ENCODE measurements at places on chromosomes 1 and 21.

GRCh38 chr1:161198194-161198896, 509 bp downstream of the ADAMTS4 start:
- DNase-seq, result no peak

DNA sequence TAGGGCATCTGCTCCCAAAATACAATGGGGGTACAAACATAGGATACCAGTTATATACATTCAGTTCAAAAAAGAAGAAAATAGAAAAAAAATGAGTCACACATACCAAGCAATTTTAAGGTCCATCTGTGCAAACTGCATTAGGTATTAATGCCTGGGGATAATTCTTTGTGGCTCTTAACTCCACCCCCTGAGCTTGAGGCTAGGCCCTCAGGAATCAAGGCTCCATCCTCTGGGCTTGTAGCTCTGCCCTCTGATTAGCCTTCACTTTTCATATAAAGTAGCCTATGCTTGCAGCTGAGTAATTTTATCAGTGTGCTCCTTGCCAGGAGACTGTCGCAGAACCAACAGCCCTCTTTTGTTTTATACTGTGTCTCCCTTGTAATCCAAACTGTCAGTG, 69.9 kb upstream of the BACE2 start:
- no peak for DNase-seq

DNA sequence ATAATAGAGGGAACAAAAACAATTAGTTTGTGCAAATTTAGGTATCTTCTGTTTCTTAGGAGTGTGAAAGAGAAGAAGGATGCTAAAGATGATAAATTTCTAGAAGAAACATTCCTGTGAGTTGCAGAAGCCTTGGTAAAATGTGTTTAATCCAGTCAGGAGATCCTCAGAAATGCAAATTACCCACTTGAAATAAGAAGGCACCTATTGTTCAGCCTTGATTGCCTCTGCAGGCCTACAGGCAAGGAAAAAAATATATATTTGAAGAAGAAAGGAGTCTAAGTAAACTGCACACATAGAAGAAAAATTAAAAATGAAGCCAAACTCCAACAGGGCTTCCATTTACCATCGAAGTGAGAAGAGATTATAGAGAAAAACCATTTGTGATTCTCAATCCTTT, 51.0 kb upstream of the LHX8 start:
- DNase-seq, result no peak

GRCh38 chr1:224722838-224723237, 106.7 kb downstream of the CNIH3 start:
- no peak for DNase-seq

DNA sequence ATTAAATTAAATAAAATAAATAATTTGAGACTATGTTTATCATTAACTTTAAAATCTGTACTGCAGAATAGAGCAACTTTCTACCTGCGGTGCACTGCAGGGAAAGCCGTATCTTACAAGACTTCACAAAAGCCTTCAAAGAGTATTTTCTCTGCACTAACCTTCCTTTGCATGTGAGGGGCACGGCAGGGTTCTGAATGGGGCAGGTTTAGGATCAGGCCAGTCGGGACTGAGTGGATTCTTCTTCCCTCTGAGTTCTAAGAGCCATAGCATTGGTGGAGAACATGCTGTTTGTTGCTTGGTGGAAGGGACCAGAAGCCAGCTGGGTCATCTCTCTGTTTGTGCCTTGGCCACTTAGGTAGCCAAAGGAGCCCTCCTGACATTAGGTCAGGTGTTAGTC, 55.2 kb upstream of the LGALS8 start:
- DNase-seq, result no peak

- peak; percentile 48 for DNase-seq
These were observed 9.2 kb upstream of the SFPQ start for GRCh38 chr1:35202048-35202719.

GRCh38 chr1:242523719-242524570, 552 bp downstream of the PLD5 start:
- no peak for DNase-seq

Measured in DMS79 (cell line).